ENCODE measurements at places on chromosomes 2 and 18. TPM values are rescaled to one million over a fixed set of nuclear protein-coding genes. Genes with fewer than 3 reads are reported as not detected.
A peak's percentile ranks its signal among the peaks of the same experiment; 100 is the strongest.

SDC1 gene
- 9.8 TPM for total RNA-seq

TUBA3D gene
- not detected for total RNA-seq

ZEB2 gene
- 267 TPM for total RNA-seq

NEB gene
- total RNA-seq: 0.41 TPM

DRC1 gene
- total RNA-seq: 9.0 TPM

PRKAG3 gene
- total RNA-seq: not detected

BMP10 gene
- total RNA-seq: not detected

SPP2 gene
- not detected for total RNA-seq

GALR1 gene
- under 0.01 TPM for total RNA-seq

LIMS4 gene
- 0.41 TPM for total RNA-seq

PARD6G gene
- total RNA-seq: 9.4 TPM

TEKT4 gene
- under 0.01 TPM for total RNA-seq

ICOS gene
- not detected for total RNA-seq

KRCC1 gene
- 17.1 TPM for total RNA-seq

IL36B gene
- total RNA-seq: not detected

GRCh38 chr18:26746398-26746797 lies 119.1 kb downstream of the AQP4 start:
- DNase-seq: no peak

DNA sequence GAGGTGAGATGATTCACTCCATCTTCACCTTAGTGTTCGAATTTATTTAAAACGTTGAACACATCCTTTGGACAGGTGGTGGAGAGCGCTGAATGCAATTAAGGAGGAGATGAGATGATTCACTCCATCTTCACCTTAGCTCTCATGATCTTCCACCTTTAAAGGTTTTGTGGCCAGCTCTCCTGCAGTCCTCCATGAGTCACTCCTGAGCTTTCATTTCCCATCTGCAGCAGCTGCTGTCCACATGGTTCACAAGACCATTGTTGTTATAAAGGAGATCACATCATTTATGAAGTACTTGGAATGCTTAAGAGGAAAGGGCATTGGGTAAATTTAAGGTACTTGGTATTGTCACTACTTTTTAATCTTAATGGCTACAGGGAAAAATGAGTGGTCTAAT lies 298.5 kb downstream of the PAX3 start:
- no peak for DNase-seq

DNA sequence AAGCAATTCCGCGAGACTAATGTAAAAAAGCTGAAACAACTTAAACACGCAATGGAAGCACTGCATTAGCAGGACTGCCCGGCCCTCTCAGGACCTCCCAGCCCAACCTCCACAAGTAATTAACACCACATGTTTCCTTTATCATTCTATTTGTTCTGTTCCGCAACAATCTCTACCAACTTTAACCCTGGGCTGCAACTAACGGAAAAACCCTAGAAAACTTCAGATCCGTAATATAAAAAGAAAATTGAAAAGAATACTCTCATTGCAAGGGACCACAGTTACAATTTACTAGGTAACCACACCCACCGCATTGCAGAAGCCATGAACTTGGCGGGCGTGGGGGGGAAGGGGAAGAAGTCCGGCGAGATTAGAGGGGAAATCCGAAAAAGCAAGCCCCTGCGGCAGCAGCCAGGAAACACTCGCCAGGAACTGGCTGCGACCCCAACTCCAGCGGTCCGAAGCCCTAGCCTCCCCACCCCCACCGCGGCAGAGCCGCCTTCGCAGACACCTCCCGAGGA lies 1.2 kb downstream of the EPB41L3 start:
- DNase-seq: no peak

- no peak for DNase-seq
Measured at GRCh38 chr2:65605743-65606058, 173.3 kb upstream of the SPRED2 start.

DNA sequence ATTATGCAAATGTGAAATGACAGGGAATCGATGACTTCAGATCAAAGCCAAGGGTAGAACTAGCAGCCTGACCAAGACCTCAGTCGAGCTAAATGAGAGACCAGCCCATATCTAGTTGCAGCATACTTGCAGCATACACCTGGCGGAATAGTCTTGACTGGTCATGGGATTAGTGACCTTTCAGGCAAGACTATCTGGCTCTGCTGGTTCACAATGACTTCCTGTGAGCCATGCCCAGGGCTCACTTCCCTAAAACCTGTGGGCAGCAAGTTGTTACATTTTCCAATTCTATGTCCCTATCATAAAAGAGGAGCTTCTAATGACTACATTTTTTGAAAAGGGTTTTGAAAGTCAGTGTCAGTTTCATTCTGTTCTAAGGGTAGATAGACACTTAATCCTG lies 1624.9 kb upstream of the CELF4 start:
- DNase-seq: no peak

GRCh38 chr2:131521961-131522781 lies 5.5 kb upstream of the CCDC74A start:
- no peak for DNase-seq

- no peak for DNase-seq
Measured at GRCh38 chr2:148162871-148163270, 142.0 kb downstream of the MBD5 start.

DNA sequence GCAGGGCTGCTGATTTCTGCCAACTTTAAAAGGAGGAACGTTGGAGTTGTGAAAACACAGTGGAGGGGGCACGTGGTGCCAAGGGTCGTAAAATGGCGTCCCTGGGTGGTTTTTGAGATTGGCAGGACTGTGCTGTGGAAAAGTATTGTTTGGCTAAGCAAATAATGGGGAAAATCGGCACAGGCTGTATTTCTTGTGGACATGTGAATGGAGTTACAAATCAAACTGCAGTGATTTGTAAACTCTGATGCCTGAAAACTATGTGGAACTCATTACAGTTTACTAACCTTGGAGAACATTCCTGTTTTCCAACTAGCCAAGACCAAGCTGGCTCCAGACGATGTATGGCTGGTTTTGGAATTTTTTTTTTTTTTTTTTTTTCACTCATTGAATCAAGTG lies 68.7 kb downstream of the KCTD1 start:
- no peak for DNase-seq

DNA sequence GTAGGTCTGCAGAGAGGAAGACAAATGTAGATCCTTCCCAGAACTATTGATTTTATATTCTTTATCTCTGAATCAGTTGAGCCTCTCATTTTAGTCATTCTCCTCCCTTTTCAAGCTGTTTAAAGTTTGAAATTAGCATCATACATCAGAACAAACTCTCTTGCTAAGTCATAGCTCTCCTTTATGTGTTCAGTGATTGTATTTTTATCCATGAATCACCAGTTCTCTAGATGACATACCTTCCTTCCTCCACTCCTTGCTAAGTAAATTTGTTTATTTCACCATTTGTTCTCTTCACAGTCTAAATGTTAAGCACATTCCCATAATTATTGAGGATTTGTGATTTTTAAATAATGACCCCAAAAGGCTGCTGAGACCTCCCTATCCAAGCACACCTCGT lies 63.5 kb upstream of the RAPGEF4 start:
- DNase-seq: no peak

GRCh38 chr2:20368706-20369105 lies 18.1 kb upstream of the PUM2 start:
- no peak for DNase-seq

- no peak for DNase-seq
Measured at GRCh38 chr18:36610258-36610657, 218.5 kb downstream of the TPGS2 start.

- no peak for DNase-seq
Measured at GRCh38 chr18:75200071-75200470, 8.9 kb downstream of the PTGR3 start.

- peak; percentile 84 for DNase-seq
Measured at GRCh38 chr2:239106314-239106908, 258.5 kb downstream of the TWIST2 start.

DNA sequence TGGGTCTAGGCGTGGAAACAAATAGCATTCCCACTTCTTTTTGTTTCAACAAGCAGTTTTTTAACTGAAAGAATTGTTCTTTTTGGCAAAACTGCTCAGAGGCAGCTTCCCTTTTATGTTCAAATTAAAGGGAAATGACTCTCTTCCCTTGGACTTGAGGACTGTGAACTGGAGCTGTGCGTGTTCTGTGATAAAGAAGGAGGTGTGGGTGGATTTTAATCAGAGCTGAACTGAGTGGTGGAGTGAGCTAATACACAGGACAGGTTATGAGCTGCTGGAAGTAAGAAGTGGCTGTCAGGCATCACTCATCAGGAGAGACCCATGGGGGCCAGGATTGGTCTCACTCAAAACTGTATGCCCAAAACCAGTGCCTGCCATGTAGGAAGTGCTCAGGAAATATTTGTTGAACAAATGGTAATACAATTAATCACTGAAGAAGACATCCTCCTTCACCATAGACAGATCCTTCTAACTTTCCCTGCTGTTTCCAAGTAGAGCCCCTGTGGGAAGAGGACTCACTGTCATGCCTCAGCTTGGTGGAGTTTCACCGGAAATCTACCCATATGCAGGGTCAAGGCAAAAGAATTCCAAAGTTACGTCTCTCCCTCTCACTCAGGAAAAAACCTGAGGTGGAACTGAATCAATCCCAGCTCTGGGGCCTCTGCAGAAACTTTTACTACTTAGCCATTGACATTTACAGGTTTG lies 55.9 kb downstream of the FEZ2 start:
- no peak for DNase-seq

- no peak for DNase-seq
Measured at GRCh38 chr2:231029563-231029962, 7.8 kb upstream of the C2orf72 start.

DNA sequence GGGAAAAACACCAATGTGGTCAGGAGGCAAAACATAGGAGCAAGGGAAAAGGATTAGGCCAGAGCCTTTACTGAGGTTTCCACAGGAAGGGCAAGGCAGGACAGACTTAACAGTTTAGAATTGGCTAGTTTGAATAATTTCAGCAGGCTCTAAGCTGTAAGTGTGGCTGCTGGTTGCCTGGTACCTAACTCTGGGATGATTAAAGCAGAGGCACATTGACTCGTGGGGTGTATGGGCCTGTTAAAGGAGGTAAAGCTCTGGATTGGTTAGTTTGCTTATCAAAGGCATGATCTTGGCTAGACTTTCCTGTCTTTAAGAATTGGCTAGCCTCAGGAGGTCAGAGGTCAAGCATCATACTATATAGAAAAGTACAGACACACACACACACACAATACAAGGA lies 132.6 kb downstream of the SPAG16 start:
- no peak for DNase-seq

- DNase-seq: no peak
Measured at GRCh38 chr2:2645162-2645855, 314.2 kb upstream of the MYT1L start.

- DNase-seq: peak; percentile 74
Measured at GRCh38 chr2:231297108-231297908, 98.2 kb upstream of the B3GNT7 start.

DNA sequence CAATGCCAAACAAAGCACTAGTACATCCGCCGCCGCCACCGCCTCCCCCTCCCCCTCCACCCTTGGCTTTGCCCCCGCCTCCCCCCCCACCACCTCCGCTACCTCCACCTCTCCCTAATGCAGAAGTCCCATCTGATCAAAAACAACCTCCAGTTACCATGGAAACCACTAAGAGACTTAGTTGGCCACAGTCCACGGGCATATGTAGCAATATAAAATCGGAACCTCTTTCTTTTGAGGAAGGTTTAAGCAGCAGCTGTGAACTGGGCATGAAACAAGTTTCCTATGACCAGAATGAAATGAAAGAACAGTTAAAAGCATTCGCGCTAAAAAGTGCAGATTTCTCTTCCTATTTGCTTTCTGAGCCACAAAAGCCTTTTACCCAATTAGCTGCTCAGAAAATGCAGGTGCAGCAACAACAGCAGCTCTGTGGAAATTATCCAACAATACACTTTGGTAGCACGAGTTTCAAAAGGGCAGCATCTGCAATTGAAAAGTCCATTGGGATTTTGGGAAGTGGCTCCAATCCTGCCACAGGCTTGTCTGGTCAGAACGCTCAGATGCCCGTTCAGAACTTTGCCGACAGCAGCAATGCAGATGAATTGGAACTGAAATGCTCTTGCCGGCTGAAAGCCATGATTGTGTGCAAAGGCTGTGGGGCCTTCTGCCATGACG lies 168.0 kb downstream of the ASXL3 start:
- no peak for DNase-seq

DNA sequence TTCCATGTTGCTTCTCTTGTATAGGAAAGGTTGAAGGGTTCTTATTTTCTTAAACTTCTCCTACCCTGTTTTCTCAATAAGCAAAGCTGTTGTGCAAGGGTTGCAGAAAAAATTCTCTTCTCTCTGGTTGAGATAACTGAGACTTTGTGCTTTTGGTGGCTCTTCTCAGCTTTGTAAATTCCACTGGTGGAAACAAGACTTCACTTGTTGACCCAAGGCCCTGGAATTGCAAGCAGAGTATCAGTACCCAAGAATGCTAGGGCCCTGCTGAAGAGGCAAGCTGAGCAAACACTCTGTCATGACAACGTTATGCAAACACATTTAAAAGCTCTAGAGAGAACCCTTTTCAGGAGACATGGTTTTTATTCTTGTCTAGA lies 294.7 kb upstream of the EPAS1 start:
- no peak for DNase-seq

DNA sequence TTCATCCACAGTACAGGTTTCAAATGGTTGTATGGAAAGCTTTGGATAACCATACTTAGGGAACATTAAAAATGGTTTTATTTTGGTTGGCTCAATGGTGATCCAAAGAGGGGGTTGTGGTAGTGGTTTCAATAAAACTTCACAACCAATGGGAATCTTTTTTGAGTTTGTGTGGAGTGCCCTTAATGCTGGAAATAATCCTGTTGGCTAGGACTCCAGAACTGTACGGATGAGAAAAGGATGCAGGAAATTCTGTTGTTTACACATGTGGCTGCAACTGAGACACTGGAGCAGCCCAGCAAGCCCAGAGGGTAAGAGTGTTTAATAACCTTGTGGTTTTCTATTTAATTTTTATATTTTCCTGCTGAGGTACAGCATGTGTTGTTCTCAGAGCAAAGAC lies at the start of gene CCDC102B:
TSS of gene CCDC102B (plus strand) at position 210 of the 400 bp plus-strand sequence. CDS start 38,684 bp downstream, outside the sequence.
- DNase-seq: no peak

GRCh38 chr2:221600388-221600787 lies 28.3 kb upstream of the EPHA4 start:
- no peak for DNase-seq

- peak; percentile 71 for DNase-seq
Measured at GRCh38 chr2:117814417-117815264, at the start of gene DDX18. Gene DDX18 (plus strand): TSS chr2:117814691. CDS start chr2:117814778, 87 bp downstream.

DNA sequence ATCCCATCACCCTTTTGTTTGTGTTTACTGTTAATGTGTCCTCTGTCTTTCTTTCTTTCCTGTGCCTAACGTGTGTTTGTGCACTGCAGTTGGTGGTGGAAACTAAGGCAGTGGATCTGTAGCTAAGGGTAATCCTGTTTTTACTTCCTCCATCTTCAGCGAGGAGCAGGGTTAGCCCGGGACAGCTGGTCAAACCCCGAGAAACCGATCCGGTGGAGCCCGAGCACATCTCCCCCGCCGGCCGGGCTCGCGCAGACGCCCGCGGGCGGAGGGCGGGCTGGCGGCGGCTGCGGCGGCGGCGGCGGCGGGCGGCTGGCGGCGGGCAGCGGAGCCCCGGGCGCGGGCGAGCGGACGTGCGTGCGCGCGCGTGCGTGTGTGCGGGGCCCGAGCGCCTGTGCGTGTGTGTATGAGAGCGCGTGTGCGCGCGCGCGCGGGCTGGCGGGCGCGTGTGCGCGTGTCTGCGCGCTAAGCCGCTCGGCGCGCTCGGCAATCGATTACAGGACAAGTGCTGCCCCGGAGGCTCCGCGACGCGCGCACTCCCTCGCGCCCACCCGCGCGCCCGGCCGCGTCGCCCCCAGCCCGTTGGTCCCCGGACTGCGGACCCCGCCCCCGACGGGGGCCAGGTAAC lies at the start of gene IKZF2:
TSS of gene IKZF2 (minus strand) at position 176 of the 628 bp plus-strand sequence. CDS start 2,983 bp downstream, outside the sequence.
- DNase-seq: peak; percentile 75
